ENCODE measurements at places on chromosomes 3 and 15.
A peak's percentile ranks its signal among the peaks of the same experiment; 100 is the strongest.

DNA sequence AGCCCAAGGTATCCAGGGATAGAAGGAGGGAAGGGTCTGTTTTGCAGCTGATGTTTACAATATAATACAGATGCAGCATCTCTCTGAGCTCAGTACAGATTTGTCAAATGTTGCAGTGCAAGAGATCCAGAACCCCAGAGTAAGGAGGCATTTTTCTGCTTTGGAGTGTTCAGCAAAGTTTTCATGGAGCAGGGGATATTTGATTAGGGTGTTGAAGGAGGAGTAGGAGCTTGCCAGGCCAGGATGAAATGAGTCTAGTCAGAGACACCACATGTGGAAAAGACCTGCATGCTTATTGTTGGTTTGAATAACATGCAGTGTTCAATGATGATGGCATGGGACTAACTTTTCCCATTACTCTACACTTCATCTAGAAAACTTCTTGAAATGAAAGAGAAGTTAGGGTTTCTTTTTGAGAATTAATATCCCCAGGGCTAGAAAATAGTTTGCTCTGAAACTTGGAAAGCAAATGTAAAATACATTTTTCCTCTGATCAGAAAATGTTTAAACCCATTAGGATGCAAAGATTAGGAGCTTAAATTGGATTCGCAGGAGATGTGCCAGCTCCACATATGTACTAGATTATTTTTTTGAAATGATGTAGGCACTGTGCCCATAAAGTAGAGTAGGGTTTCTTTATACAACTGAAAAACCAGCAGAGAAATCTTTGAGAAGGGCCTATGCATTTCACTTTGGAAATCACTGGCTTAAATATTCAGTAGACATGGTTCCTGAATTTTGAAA, 243.8 kb downstream of the CACNA2D3 start:
- DNase-seq, result no peak

DNA sequence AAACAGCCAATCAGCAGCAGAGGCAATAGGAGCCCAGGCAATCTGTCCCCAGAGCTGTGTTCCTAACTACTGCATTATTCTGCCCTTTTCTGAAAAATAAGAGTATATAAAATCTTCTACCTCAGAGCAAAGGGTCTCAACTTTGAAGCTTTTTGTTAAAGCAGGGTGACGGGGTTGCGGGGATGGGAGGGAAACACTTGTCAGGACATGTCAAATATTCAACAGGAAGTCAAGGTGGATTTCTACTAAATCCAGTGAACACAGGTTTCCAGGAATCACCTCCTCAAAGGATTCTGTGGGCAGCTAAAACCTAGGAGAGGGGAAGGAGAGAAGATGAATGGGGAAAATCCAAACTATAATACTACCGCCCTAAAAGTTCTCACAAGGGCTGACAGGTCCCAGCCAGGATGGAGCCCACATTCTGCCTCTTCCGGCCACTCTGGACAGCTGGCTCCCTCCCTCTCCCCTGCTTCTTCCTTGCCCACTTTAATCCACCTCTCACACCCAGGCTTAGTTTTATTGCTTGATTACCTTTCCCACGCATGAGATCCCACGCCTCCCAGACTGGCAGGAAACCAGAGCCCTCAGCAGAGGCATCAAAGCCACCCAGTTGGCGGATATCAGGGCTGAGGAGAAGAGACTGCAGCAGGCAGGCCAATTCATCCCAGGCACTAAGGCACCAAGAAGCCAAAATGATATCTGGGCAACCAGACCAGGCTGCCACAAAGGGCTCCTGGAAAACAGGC, 77.2 kb downstream of the OSBPL10 start:
- DNase-seq, result no peak

DNA sequence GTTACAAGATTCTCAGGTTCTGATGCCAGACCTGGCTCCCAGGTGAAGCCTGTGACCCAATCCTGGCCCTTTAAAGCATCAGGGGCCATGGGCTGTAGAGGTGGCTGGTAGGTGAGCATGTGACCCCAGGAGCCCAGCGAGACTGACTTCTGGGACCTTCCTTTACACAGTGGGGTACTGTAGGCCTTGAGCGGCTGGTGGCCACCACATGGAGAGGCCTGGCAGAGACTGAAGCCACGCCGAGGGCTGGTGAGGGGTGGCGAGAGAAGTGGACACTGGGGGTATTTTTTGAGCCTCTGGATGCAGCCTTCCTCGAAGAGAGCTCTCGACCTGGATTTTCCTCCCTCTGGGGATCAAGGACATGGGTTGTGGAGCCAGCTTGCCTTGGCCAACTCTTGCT, 71.2 kb upstream of the ITGA11 start:
- DNase-seq, result no peak

GRCh38 chr3:122493296-122493695, 21.4 kb downstream of the KPNA1 start:
- DNase-seq, result no peak

- DNase-seq, result peak; percentile 97
These were observed 10.6 kb downstream of the CISH start for GRCh38 chr3:50600841-50601591.

DNA sequence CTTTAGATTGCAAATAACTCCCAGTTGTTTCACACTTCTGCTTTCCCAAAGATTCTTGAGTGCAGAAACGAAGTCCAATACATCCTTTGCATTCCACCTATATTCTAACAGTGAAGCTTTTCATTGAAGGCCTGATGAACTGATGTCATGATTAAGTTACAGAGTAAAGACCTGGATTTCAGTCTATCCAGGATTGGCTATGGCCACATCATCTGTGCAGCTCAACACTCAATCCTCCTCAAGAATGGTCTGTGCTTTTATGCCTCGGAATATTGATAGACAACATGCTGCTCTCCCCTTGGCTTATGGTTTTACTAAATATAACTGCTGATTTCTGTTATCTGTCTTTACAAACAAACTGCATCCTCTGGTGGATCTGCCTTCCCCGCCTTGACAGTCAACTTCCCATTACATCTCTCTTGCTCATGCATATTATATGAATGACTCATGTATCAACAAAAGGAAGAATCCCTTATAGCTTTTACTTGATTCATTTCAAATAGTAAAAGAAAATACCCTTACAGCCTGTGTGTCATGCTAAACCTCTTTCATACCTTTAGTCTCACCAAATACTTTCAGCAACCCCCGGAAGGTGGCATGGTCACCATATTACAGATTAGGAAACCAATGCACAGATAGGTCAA, 59.5 kb downstream of the SCN11A start:
- DNase-seq, result no peak

DNA sequence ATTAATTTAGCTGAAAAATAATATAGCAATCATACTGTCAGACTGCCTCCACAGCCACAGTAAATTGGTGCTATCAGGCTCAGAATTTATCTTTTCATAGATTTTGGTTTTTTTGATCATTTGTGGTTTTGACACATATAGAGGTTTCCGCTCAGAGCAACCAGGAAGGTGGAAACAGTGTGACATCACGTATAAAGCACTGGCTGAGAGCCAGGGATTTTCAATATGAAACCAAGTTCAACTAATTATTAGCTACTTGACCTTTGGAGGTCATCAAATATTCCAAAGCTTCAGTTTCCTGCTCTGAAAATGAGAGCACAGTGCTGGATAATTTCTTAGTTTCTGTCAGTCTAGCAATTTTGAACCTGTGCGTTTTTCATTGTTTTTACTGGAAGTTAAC, 433.8 kb upstream of the SUCLG2 start:
- no peak for DNase-seq

DNA sequence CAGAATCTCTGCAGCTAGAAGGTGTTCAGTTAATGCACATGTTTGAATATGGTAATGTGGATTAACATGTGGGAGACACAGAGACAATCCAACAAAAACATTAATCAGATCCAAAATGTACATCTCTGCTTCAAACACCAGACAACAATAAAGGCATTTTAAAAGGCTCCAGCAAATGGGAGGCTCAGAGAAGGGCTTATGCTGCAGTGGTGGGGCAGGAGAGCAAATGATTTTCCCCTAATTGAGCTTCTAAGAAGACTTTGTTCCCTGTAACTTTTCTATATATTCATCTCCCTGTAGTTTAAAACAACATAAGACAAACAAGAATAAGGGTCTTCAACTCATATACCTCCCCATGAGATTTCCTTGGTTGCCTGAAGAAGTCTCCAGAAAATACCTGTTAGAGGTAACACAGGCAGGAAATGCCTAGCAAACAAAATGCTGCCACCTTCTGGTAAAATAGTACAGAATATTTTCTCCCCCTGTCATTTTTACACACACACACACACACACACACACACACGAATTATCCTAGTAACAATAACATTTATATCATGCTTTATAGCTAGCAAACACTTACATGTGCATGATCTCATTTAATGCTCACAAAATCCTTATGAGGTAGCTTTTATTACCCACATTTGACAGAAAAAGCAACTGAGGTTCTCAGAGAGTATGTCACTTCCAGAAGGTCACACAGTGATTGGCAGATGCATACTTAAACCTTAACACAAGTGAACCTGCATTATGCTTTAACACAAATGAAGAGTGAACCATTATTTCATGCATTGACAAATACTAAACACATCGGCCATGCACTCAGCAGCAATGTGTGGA, 123.4 kb upstream of the MB21D2 start:
- DNase-seq, result no peak

All from mesenteric fat pad (tissue), 1 donor.